Glomerular endothelial cell (primary cell): ENCODE measurements at places on chromosomes 6 and 20.

- no peak for DNase-seq
These were observed 33.6 kb upstream of the BTN3A2 start for GRCh38 chr6:26331218-26332073.

DNA sequence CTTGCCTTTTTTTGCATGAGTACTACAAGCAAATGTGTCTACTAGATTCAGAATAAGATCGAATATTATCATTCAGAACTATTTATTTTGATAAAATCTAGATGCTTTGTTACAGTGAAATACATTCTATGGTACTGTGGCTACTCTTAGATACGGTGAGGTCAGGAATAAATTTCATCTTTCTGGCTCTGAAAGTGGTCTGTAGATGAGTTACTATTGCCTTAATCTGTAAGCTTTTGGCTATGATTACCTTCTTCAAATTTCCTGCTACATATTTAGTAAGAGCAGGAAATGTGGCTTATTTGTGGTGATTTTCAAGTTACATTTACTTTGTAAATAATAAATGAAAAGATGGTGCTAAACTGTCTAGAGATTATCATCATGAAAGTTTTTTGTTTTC, 50.0 kb downstream of the SCAF8 start:
- no peak for DNase-seq

GRCh38 chr6:163913045-163913444, 498.5 kb downstream of the QKI start:
- DNase-seq: no peak

GRCh38 chr6:169075915-169076654, 177.6 kb downstream of the THBS2 start:
- DNase-seq: no peak

DNA sequence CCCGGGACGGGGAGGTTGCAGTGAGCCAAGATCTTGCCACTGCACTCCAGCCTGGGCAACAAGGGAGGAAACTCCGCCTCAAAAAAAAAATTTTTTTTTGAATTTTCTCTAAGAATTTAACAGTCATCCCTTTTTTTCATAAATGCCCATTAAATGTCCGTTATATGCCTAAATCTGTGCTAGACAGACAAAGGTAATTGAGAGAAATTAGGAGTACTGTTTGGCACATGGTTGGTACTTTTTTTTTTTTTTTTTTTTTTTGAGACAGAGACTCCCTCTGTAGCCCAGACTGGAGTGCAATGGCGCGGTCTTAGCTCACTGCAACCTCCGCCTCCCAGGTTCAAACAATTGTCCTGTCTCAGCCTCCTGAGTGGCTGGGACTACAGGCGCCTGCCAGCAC, 1.7 kb downstream of the PCMT1 start:
- DNase-seq: no peak

DNA sequence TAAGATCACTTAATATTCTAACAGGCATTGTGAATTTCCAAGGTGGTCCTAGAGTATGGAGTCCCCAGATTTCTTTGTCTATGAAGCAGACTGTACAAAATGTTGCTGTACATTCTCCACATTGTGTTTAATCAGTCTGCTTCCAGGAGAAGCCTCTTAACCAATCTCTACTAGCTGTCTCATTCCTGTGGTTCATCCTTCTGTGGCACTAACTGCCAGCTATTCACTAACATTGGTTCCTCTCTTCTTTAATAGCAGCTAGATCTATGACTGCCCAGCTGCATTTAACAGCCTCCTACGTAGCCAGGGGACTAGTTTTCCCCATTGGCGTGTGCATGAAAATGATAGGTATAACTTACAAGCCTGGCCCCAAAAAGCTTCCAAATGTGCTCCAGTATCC, 395.4 kb downstream of the SAMD5 start:
- no peak for DNase-seq

DNA sequence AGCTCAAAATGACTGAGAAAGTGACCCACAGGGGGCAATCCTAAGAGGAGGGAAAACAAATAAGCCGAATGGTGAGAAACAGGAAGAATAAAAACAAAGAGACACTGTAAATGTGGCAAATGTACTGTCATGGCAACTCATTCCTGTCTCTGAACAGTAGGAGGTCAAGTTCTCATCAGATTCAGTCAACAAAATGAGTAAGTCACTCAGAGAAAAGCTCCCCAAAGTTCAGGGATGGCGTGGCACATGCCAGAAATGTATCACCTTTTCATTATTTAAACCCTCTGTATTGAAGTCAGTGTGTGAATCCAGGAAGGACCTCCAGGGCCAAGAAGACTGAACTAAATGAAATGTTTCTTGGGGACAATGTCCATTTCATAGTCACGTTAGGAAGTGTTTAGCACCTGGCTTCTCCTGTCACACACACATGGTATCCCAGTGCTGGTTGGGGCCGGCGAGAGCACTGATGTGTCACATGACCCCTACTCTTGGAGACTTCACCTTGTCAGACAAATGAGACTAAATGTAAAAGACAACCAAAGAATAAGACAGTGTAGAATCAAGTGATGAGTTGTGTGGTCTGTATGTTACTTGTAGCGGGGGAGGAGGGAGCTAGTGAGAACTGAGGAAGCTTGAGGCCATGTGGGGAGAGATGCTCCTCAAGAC, 20.7 kb downstream of the CNR1 start:
- no peak for DNase-seq

DNA sequence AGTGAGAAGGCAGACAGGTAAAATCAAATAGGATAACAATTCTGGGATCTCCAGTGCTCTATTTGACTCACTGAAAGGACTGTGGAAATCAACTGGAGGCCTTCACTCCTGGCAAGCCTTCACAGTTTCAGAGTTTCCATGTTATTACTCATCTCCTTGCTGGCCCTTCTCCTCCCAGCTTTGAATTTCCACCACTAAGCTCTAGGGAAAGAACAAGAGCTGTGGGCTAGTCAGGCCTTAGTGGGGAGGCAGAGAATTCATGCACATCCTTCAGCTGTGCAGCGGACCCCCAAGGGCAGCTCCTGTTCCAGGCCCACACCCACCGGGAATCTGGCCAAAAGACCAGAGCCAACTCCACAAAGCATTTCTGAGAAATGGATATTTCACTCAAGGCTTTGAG, 26.0 kb downstream of the MYLIP start:
- DNase-seq: no peak

GRCh38 chr20:49210757-49211110, 8.5 kb upstream of the DDX27 start:
- DNase-seq: no peak

GRCh38 chr20:45372646-45373352, 5.3 kb downstream of the TP53TG5 start:
- DNase-seq: no peak

- DNase-seq: no peak
These were observed 1050.0 kb downstream of the EPHA7 start for GRCh38 chr6:92369309-92369708.

GRCh38 chr6:147392917-147393625, 115.4 kb upstream of the SAMD5 start:
- DNase-seq: no peak

- DNase-seq: no peak
These were observed 592 bp downstream of the SAPCD1 start for GRCh38 chr6:31762878-31763618.

DNA sequence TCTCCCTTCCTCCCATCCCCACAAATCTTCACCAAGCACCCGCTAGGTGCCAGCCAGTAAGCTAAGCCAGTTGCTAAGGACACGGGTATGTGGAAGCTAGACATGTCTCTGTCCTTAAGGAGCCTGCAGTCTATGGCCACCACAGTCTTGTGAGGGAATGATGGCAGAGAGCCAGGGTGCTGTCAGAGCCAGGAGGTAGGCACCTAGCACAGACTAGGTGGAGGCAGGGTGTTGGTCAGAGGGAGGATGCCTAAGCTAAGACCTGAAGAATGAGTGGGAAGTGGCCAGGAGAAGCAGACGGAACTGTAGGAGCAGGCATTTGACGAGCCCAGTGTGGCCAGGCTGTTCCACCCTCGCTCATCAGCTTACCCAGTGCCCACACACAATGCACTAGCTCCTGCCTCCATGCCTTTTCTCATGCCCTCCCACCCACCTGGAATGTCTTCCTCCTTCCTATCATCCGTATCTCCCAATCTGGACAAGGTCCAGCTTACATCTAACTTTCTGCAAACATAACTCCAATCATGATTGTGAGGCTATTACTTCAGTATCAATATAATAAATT, 125.6 kb downstream of the FOXC1 start:
- no peak for DNase-seq

GRCh38 chr6:43945768-43946080, 175.7 kb downstream of the VEGFA start:
- DNase-seq: no peak

DNA sequence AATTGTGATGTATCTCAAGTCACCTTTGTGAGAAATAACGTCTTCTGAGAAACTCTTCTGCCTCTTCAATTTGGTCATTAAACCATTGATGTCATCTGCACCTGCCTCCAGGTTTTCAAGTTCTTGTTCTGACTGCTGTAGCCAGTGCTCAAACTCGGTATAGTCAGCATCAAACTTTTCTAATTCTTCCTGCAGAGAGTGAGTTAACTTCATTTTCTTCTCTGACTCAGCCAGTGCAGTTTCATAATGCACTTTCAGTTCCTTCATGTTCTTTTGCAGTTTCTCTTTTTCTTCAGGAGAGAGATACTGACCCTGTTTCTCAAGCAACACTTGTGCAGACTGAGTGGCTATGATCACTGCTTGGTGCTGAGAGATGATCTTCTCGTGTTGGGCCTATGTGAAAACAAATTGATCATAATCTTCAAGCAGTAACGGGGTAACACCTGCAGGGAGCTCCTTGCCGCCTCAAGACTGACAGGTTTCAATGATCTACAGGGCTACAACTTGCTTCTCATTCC, 48.8 kb downstream of the DST start:
- no peak for DNase-seq

- no peak for DNase-seq
These were observed 6.2 kb downstream of the LRRC1 start for GRCh38 chr6:53801022-53801421.

DNA sequence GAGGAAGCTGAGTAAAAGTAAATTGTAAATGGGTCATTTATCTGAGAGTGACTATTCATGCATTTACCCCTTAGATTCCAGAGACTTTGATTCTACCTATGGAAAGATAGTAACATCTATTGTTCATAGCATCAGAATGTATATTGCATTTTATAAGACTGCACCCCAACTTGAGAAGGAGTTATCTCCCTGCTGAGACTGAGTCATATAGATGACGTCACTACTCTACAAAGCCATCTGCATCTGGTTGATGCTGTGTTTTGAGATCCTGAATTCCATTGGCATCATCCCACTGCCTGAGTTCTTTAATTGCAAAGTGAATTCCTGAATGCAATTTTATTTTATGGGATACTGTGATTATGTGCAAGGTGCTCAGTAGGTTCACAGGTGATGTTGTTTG, 444.0 kb upstream of the SLC35B3 start:
- DNase-seq: no peak

GRCh38 chr20:41005361-41005729, 23.3 kb upstream of the TOP1 start:
- DNase-seq: peak; percentile 98

DNA sequence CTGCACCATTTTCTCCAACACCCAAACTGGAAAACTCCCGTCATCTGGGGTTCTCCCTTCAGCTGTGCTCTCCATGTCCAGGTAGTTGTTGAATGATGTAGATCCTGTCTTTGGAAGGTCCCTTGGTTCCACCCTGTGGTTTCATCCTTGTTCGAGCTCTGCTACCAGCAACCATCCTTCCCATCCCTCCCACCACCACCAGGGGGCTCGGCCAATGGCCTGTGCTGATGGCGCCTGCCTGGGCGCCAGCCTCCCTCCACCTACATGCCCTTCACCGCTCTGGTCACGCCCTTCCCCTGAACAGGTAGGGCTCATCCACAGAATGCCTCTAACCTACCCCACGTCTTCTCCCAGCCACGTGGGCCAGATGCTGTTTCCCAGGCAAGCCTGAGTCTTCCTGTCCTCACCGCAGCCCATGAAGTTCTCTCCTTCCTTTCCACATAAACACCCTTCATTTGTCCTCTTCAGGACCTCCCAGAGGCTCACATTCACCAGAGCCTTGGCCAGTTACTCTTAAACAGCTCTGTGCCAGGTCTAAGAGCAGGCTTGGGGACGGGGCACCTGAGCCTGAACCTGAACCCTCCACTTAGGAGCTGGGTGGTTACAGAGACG, 75.1 kb upstream of the DUSP22 start:
- no peak for DNase-seq

- no peak for DNase-seq
These were observed 107.4 kb downstream of the SULF2 start for GRCh38 chr20:47677635-47678453.

- no peak for DNase-seq
These were observed 788 bp downstream of the UST start for GRCh38 chr6:148747471-148748165.

GRCh38 chr6:150267686-150268561, 100.9 kb upstream of the IYD start:
- DNase-seq: no peak

DNA sequence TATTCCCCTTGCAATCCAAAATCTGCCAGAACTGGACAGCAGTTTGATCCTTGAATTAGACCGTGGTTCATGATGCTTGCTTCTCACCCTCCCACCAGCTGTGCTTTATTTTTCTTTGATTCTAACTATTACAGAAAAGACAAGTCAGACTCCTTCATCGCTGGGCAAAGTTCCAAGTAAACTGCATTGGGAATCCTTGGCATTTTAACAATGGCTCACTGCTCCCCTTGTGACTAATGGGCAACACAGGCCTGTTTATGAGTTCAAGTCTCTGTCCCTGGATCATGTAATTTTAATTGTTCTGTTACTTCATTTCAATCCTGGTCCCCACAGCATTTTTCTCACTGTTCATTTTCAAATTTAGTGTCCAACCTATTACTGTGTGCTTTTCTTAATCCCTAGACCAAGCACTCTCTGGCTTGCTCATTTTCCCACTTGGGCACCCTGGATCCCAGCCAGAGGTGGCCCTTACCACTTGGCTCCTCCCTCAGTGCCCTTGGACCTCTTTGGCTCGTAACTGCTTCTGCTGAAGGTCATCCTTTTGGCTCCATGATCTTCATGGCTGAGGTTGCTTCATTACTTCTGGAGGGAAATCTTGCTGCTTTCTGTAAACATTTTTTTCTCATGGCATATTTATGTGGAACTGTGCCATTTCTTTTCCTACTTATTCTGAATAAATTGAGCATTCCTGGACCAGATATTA, 32.8 kb downstream of the PSMB9 start:
- DNase-seq: no peak

- DNase-seq: no peak
These were observed 4.1 kb upstream of the EFHC1 start for GRCh38 chr6:52415917-52416628.

DNA sequence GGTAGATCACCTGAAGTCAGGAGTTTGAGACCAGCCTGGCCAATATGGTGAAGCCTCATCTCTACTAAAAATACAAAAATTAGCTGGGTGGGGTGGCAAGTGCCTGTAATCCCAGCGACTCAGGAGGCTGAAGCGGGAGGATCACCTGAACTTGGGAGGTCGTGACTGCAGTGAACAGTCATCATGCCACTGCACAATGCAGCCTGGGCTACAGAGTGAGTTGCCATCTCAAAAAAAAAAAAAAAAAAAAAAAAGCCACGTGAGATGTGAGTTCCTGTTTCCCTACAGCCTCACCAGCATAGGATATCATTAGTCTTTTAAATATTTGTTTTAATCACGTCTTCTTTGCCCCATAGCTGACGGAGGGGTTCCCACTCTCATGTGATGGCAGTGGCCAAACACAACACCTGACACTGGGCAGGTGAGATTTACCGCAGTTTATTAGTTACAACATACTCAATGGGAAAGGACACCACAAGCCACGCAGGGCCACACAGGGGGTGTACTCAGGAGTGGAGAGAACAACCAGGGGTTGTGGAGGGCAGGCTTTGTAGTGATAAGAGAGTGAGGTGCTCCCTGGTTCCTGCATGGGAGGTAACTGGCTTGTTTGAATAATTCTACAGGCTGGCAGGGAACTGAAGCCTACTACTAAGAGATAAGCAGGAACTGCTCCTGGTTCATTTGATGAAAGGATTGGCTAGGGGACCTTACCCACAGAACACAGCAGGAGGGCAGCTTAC, 4.6 kb upstream of the LZTS3 start:
- DNase-seq: no peak
